Stimulated activated CD8-positive, alpha-beta memory T cell treated with anti-CD3 and anti-CD28 coated beads, Interleukin-4, amount 100 ng/mL, for 1 hour (primary cell): ENCODE measurements at places on chromosomes 2 and 18.

DNA sequence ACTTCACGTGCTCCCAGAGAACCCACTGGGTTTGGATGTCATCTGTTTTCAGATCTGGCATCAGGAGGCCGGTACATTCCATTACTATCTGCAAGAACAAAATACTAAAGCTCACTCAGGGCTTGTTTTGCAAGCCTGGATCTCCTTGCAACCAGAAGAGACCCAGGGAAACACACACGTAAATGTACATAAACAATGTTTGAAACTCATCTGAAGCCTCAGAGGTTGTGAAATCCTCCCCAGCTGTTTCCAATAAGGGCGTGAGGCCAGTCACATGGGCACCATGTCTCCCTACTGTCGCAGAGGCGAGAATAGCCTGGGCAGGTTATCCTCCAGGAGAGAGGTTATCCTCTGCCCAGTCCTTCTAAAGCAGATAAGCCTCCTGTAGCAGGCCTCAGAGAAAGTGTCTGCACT is 186.9 kb downstream of the GFPT1 start:
- DNase-seq = no peak

GRCh38 chr2:216533609-216534008 is 35.0 kb downstream of the RPL37A start:
- DNase-seq = no peak

DNA sequence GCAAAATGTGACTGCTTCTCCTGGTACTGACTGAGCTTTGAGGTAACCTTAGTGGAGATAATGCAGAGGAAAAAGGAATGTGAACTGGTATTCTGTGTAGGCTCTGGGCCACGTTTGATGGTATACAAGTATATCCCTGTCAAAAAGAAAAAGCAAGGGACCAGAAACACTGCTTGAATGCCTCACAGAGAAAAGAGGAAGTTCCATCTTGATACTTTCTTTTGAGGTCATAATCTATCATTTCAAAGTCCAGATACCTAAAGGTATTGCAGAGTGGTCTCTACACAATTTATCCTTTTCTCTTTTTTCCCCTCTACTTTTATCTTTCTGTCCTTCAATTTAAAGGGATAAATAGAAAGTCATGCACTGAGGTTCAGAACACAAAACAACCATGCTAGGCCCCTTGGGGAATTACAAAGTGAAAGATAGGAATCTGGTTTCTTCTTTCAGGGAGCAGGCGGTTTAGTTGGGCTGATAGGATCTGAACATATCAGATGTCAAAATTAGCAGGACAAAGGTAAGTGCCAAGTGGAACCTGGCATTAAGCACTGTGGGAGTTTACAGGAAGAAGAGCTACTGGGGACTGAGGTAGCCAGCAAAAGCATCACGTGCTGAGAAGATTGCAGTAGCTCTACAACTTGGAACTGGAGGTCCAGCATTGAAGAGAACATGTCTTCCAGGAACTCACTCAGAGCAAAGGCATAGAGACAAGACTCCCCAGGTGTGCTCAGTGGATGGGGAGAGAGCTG is 121.2 kb downstream of the LYPD6 start:
- DNase-seq = no peak

DNA sequence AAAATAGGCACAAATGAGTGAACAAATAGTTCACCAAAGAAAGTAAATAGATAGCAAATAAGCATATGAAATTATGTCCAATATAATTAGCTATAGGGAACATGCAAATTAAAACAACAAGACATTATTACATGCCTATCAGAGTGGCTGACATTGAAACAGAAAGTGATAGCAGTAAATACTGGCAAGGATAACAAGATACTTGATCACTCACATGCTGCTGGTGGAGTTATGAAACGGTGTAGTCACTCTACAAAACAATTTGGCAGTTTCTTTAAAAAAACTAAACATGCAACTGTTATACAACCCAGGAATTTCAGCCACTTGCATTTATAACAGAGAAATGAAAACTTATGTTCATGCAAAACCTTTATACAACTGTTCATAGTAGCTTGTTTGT is 439.2 kb upstream of the ACVR2A start:
- no peak for DNase-seq

DNA sequence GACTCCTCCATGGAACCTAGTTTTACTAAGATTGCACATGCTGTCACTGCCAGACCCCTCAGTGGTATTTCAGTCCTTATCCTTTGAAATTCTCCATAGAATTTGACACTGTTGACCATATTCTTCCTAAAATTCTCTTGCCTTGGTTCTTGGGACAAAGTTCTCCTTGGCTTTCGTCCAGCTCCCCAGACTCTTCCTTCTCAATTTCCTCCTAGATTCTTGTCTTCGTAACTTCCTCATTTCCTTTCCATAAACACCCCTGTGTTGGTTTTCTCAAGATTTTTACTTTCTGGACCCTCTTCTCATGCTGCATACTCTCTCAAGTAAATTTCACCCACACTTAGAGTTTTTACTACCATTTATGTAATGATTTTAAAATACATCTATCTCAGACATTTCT is 96.6 kb upstream of the TWSG1 start:
- no peak for DNase-seq

- no peak for DNase-seq
Observed at GRCh38 chr2:216637472-216637871, 4.3 kb downstream of the IGFBP2 start.

DNA sequence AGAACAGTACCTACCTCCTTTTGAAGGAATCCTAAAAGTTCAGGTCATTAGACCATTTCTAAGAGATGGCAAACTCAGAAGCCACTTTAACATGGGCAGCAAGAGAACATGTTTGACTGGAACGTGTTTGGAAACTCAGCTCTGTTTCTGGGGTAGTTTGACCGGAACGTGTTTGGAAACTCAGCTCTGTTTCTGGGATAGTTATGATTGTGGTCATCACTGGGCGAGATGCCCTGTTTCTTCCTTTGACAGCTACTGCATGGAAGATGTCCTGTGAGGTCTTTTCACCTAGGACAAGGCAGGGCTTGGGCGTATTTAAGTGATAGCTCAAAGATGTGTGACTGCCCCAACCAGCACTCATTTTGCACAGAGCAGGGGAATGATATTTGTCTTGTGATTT is 19.9 kb upstream of the SERPINB13 start:
- no peak for DNase-seq

DNA sequence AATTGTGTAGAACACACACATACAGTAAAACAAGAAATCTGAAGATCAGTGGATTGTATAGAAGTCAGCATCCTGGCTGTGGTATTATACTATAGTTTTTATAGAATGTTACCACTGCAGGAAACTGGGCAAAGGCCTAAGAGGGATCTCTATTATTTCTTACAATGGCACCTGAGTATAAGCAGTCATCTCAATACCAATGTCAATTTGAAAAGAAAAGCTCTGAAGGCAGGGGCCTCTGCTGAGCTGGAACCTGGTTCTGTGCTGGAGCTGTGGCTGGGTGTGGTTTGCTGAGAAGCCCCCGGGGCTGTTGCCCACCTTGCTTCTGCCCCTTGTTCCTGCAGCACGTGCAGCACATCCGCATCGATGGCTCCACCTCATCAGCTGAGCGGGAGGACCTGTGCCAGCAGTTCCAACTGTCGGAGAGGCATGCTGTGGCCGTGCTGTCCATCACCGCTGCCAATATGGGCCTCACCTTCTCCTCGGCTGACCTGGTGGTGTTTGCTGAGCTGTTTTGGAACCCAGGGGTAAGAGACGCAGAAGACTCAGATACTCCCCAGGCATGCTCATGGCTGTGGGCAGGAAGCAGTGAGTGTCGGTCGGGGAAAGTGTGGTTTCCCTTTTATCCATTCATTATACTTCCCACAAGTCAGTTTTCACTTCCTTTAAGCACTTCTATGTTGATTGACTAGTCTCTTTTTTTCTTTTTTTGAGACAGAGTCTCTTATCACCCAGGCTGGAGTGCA is 23.5 kb upstream of the RPL37A start:
- no peak for DNase-seq

DNA sequence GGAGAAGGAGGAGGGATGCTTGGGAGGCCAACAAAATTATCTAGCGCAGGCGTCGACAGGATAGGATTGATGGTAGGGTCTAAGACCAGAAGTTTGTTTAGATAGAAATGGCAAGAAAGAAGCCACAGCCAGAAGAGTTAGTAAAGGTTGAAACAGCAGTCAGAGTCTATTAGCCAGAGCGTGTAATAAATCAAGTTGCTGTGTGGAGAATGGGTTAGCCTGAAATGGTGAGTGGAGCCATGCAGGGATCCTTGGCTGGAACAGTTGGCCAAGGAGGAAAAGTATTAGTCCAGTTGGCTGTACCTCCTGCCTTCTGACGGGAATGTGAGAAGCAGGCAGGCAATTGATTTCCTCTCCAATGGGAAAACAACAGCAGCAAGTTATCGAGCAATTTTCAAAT is 190.7 kb upstream of the CCDC68 start:
- DNase-seq = no peak

DNA sequence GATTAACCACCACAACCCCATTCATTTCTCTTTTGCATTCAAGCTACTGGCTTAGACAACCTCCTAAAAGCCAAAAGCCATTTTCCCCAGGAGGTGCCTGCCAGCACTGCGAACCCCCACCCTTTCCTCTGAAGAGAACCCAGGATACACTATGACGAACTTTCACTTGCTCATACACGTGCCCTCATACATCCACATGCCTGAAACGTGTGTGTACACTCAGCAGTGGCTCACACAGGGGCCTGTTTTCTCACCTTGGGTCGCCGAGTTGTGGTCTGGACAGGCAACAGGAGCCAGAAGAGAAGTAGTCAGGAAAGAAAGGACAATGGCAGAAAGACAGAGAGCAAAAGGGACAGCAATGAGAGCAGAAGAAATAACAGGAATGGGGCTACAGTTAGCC is 7.4 kb downstream of the DCTN1 start:
- DNase-seq = no peak

GRCh38 chr2:197304556-197305011 is 6.0 kb downstream of the ANKRD44 start:
- DNase-seq = no peak

DNA sequence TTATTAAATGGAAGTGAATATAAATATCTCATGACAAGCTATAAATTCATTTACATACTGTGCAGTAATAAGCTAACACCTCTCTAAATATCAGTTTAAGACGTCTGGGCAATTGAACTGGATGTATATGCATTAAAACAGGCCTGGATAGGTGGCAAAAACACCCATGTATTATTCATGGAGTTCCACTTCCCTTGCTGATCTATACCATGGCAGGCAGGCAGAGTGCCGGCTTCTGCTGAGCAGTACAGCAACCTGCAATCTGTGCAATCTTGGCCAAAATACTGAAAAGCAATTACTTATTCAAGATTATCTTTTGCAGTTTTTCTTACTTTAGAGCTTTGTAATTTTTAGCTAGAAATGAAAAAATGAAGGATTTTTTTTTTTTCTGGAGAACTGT is 112.1 kb upstream of the PIEZO2 start:
- DNase-seq = no peak

- DNase-seq = no peak
Observed at GRCh38 chr18:77320971-77321559, 71.4 kb downstream of the GALR1 start.

- no peak for DNase-seq
Observed at GRCh38 chr2:191696001-191696400, 18.1 kb downstream of the NABP1 start.

- no peak for DNase-seq
Observed at GRCh38 chr2:239688840-239689239, 288.0 kb upstream of the HDAC4 start.

DNA sequence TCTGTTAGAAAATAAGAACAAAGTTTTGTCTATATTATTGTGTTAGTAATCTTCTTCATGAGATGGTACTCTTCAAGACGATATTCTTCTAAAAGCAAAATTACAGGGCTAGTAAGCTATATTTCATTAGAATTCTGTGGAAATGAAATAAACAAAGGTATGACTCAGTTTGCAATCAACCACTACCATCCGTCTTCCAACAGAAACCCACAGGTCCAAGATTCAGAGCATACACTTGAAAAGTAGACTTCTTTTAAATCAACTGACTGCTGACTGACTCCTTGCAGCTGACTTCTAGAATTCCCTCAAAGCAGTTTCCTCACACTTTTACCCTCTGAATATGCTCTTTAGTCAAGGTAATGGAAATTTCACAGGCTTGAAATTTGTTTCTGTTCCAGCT is 193.7 kb downstream of the GCA start:
- no peak for DNase-seq

GRCh38 chr2:223365158-223365679 is 236.9 kb downstream of the SCG2 start:
- DNase-seq = no peak

DNA sequence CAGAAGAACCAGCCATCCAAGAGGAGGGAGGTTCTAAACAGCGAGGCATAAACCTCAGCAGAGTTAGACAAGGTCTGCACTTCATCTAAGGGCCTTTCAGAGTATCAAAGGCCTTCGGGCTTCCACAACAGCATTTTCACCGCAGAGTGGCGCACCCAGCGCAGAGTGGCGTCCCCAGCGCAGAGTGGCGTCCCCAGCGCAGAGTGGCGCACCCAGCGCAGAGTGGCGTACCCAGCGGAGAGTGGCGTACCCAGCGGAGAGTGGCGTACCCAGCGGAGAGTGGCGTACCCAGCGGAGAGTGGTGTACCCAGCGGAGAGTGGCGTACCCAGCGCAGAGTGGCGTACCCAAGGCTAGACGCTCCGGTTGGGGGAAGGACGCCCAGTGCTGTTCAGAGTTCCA is 137.9 kb downstream of the ZNF516 start:
- no peak for DNase-seq

DNA sequence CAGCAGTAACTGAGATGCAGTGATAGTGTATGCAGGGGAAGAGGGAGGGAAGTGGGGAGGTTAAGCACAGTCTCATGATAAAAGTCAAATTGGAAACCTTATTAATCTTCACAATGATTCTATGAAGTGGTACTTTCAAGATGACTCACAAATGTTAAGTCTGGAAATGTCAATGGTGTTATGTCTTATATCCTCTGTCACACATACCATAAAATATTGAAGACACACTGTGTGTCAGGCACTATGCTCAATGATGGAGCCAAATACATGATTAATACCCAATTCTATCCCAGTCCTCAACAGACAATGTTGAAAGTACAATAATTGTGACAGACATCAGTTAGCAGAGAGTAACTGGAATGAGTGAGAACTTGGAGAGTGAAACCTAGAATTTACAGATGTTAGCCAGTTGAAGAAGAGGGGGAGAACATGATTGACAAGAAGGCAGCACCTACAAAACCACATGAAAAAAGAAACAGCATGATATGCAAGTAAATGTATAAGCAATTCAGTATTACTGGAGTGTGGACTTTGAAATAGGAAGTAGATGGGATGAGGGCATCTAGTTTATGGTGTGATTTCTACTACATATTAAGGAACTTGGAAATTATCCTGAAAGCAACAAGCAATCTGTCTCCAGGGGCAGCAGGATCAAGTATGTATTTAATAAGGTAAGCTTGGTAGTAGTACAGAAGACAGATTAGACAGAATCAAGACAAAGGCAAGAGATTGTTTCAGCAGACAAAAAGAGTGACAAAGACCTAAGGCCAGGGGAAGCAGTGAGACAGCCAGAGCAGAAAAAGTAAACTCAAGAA is 107.6 kb downstream of the STRN start:
- DNase-seq = no peak

- no peak for DNase-seq
Observed at GRCh38 chr2:64979744-64980143, 9.5 kb upstream of the SLC1A4 start.
